LoVo (cell line): ENCODE measurements at places on chromosomes 6 and 20.

- DNase-seq: no peak
These were observed 2.2 kb downstream of the IFNGR1 start for GRCh38 chr6:137216875-137217553.

- no peak for DNase-seq
These were observed 57.1 kb downstream of the CDH22 start for GRCh38 chr20:46251211-46251673.

DNA sequence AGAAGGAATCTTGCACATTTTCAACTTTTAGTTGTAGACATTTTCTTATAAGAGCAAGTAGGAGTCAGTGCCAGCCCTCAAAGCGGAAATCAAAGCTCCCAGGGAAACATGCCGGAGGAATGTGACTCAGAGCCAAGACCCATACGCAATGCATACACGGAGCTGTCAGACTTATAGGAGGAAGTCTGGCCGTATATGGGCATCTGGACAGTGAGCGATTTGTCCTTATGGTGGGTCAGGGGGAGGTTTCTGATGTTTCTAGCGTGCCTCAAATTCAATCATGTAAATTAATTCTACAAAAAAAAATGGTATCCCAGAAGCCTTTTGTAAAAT lies 3.6 kb upstream of the CCN2 start:
- DNase-seq: no peak

DNA sequence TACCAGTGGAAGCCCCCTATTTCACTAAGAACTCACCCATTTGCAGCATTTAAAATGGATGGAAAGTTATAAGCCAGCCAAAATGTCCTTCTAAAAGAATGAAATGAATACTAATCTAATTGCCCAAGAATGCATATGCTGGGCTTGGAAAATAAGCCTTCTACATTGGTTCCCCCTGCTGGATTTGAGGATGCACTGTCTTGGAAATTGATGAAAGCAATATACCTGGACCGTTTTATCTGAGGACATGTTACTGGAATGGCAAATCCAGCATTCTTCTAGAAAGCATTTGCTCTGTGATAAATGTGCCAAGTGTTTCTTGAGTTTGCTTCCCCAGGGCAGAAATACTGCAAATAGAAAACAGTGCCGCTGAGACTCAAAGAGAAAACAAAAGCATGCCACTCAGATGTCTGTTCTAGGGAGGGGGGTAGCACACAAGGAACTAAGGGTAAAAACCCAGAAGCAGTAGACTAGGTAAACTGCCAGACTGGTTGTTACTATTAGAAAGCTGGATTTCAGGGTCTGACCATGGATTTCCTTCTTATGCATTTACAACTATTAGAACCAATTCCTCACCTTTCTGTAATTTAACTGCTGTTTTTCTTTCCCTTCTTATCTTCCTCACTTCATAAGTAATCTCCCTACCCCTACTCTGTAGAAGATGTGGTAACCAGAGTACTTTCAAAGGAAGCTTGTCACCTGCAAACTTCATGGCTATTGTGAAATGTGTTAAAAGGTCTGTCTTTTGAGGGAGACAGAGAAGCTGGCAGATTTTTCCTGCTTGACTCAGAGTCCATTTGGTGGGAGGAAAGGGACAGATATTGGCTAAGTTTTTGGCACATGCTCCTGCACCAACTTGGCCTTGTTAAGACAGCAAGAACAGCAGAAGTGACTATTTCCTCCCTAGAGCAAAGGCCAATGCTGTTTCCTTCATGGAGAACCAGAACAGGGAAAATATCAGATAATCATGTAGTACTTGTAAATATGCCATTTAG lies 642.6 kb downstream of the KIF16B start:
- peak; percentile 16 for DNase-seq

GRCh38 chr6:43481075-43481474 lies 3.7 kb downstream of the TJAP1 start:
- DNase-seq: peak; percentile 14
